Esophagus muscularis mucosa (tissue), 4 donors: ENCODE measurements at places on chromosomes 4 and X. TPM values are rescaled to one million over a fixed set of nuclear protein-coding genes. Genes with fewer than 3 reads are reported as not detected.

DNA sequence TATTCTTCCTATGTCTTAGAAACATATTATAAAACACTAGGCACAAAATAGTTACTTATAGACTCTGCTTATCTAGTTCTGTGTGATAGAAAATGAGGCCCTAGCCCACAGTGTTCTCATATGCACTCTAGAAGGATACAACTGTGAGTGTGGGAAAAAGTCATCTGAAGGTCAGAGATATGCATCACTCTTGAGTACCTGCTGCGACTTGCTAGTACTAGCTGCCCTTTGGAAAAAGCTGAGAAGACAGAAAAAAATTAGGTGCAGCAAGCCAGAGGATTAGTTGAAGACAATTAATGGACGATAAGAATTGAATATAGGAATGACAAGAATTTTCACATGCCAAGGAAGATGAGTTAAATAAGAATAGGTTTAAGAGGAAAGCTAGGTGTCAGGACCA, 61.3 kb downstream of the MTHFD2L start:
- no peak for DNase-seq

- no peak for DNase-seq
Measured at GRCh38 chrX:40644176-40644575, 3.2 kb downstream of the CXorf38 start.

DNA sequence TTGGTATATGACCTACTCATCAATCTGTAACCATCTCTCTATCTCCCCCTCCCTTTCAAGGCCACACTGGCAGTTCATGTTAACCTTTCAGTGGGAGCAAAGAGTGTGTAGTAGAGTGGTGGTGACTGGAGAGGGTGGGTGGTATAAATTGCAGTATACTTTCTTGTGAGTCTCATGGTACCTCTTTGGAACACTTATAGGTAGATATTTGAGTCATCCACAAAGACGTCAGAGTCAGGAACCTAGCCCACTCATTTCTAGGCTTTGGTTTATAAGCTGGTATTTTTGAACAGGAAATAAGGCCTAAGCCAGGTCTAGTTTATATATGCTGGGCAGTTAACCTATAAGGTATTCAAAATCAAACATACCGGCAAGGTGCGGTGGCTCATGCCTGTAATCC, 36.3 kb downstream of the RLIM start:
- DNase-seq, result no peak

MGAT4D gene
- total RNA-seq, result not detected

SSX4 gene
- not detected for total RNA-seq

GRCh38 chrX:39875834-39876628, 221.7 kb downstream of the BCOR start:
- no peak for DNase-seq

RPL10 gene
- total RNA-seq, result 6,078 TPM
